GM23248 (cell line): ENCODE measurements at places on chromosomes 12 and 14. TPM values are rescaled to one million over a fixed set of nuclear protein-coding genes. Genes with fewer than 3 reads are reported as not detected.

The FAM222A gene
- 0.89 and 0.97 TPM in 2 replicates for total RNA-seq

The GPR162 gene
- total RNA-seq, result 0.51 and 2.8 TPM in 2 replicates

The TAS2R9 gene
- not detected in 2 replicates for total RNA-seq

The C3AR1 gene
- total RNA-seq, result not detected in 2 replicates

The DIO2 gene
- 31.5 and 45.4 TPM in 2 replicates for total RNA-seq

The KLRC3 gene
- not detected in 2 replicates for total RNA-seq

The RPL10L gene
- not detected in 2 replicates for total RNA-seq

The SELPLG gene
- total RNA-seq, result 4.4 and 6.1 TPM in 2 replicates

The ACOT6 gene
- total RNA-seq, result not detected in 2 replicates

The LRRC43 gene
- total RNA-seq, result 6.4 TPM in 1 of 2 replicates, not detected in the other

DNA sequence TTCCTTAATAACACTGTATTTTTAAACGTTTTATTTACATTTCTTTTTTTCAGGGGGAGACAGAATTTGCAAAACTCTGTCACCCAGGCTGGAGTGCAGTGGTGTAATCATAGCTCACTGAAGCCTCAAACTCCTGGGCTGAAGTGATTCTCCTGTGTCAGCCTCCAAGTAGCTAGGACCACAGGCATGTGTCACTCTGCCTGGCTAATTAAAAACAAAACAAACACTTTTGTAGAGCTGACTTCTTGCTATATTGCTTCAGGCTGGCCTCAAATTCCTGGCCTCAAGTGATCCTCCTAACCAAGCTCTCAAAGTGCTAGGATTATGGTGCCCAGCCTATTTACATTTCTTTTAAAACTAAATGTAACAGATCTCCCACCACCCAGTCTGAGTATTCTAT, 12.7 kb downstream of the CPSF6 start:
- DNase-seq, result peak; percentile 51

GRCh38 chr12:24928131-24928530, 20.8 kb downstream of the BCAT1 start:
- no peak for DNase-seq

- DNase-seq, result no peak
Measured at GRCh38 chr14:24313913-24314312, 2.6 kb downstream of the LTB4R start.

- DNase-seq, result no peak
Measured at GRCh38 chr12:7557227-7557626, 53.6 kb upstream of the CD163 start.

GRCh38 chr14:22099942-22100763, 426.5 kb upstream of the OR4E1 start:
- peak; percentile 60 for DNase-seq

DNA sequence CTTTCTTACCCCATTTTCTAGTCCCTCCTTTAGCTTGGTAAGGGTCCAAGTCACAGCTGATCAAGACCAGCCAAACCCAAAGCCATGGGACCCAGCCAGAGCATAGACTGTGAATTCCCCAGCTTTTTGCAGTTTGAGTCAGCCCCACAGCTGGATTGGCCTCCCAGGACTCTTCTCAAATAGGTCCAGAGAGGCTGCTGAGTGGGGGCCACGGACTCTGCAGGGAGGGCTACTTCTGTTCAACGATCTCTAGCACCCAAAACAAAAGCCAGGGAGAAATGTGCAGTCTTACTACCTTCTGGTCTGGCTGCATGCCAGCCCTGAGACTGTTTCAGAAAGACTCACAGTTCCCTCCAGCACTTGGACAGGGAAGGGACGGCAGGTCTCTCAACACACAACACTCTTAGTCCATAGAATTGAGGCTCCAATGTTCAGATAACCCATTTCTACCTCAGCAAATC, 1.6 kb downstream of the VDR start:
- peak; percentile 87 for DNase-seq

GRCh38 chr14:100073576-100074430, 8.6 kb downstream of the EVL start:
- DNase-seq, result no peak

DNA sequence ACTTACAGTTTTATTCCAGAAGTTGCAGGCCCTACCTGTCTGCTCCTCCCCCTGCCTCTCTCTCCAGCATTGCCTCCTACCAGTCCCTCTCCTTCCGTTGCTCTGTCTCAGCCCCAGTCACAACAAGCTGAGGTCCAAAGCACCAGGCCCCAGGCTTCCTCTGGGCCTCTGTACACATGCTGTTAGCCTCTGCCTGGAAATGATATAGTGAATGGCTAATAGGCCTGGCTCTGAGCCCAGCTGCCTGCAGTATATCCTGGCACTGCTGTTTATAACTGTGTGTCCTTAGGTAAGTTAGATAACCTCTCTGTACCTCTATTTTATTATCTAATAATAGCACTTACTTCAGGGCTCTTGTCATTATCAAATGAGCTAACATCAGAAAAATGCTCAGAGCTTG, 114.9 kb upstream of the PWP1 start:
- DNase-seq, result peak; percentile 69

DNA sequence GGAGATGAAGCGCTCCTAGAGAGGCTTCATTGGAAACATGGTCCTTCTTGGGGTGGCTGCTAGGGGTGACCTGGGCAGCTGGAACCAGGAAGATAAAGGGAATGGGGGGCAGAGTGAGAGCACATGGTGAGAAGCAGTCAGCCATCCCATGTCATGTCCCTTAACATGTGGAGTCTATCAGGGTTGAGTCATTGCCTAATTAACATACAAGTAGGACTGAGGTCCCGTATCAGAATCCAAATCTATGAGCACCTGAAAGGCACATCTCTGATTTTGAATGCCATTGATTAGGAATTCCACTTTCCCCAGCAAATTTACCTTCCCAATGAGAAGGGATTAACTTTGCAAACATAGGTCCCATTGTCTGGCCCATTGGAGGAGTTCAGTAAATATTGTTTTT, 20.3 kb upstream of the PPP1R1A start:
- DNase-seq, result no peak

- no peak for DNase-seq
Measured at GRCh38 chr14:35783699-35784098, 25.4 kb downstream of the RALGAPA1 start.

DNA sequence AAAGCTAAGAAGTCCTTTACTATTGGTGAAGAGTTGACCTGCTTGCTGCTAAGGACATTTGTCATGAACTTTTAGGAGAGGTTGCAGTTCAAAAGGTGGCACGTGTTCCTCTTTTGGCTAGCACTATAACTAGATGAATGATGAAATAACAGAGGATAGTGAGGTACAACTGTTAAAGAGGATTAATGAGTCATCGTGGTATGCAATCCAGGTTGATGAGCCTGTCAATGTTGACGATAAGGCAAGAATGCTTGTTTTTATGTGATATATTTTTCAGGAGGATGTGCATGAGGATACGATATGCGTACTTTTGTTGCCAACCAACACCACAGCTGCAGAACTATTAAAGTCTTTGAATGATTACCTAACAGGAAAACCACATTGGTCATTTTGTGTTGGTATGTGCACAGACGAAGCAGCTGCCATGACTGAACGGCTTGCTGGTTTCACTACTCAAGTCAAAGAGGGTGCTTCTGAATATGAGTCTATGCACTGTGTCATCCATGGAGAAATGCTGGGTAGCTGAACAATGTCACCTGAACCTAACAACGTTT, 10.6 kb downstream of the CEP128 start:
- DNase-seq, result peak; percentile 92

GRCh38 chr12:124332058-124332672, 37.3 kb downstream of the RFLNA start:
- DNase-seq, result no peak

DNA sequence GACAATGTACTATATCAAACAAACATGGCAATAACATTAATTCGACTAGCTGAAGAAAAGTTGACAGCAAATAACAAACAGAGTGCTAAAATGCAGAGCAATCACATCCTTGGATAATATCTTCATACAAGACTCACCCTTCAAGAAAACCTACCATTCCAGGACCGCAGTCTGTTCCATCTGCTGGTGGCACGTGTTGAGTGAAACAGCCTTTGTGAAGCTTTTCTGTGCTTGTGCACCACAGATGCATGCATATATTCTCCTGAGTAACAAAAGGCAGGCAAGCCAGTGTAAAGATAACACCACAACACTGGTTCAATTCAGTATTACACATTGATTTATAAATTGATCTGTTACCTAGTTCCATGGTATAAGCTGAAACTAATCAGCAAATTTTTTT, 89.3 kb downstream of the ADAMTS20 start:
- DNase-seq, result no peak

DNA sequence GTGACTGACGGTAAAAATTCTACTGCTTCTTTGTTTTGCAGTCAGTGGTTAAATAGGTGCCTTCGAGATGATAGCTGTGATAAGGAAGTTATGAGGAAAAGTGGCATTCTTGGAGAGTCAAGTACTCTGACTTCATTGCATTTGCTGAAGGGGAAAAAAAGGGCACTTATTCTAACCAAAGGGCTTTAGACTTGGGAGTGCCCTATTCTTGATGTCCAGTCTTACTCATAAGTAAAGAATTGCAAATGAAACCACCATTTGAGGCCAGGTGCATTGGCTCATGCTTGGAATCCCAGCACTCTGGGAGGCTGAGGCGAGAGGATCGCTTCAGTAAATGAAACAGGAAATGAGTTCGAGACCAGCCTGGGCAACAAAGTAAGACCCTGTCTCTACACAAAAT, 40.3 kb downstream of the BRAP start:
- DNase-seq, result no peak

- DNase-seq, result no peak
Measured at GRCh38 chr14:95382747-95383146, 63.0 kb upstream of the CLMN start.

DNA sequence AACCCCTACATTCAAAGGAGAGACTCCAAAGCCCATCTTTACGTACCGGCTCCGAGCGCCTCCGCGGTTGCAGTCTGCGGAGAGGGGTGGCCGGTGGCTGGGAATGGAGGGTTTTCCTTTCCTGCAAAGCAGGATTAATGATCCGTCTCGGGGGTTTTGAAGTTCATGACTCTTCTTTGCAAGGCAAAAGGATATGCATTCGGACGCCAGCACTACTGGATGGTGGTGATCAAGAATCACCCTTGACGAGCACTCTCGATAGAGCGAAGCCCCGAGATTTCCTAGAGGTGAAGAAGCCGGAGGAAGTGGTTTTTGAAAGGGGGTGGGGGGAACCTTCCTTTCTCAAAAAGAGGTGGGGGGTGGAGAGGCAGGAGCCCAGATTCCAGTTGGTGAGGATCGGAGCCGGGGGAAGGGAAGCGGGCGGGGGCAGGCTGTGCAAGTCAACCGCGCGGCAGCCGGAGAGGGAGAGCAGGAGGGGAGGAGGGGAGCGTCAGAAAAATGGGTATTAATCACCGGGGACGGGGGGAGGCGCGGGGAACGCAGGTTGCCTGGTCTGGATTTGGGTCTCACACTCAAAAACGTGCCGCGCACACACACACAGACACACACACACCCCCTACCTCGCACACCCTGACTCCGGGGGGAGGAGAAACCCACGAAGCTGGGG, at the start of gene GRIN2B:
Gene GRIN2B, minus strand, starts transcription at position 307 of the 667 bp plus-strand sequence. CDS start 115,394 bp downstream, outside the sequence.
- no peak for DNase-seq

GRCh38 chr12:46664761-46665287, 161.0 kb downstream of the SLC38A4 start:
- DNase-seq, result peak; percentile 93

- DNase-seq, result peak; percentile 13
Measured at GRCh38 chr14:90060965-90061684, 669 bp upstream of the KCNK13 start.

GRCh38 chr14:58914279-58914855, 274.1 kb upstream of the DAAM1 start:
- no peak for DNase-seq

- peak; percentile 25 for DNase-seq
Measured at GRCh38 chr14:69260861-69261564, 1.1 kb downstream of the GALNT16 start.

- no peak for DNase-seq
Measured at GRCh38 chr12:59118356-59118755, 198.1 kb upstream of the LRIG3 start.

- DNase-seq, result no peak
Measured at GRCh38 chr14:47328376-47328775, 347.0 kb downstream of the MDGA2 start.

GRCh38 chr14:104100171-104101085, 14.9 kb downstream of the ASPG start:
- DNase-seq, result no peak

GRCh38 chr12:15972894-15973293, 61.8 kb downstream of the DERA start:
- DNase-seq, result no peak

DNA sequence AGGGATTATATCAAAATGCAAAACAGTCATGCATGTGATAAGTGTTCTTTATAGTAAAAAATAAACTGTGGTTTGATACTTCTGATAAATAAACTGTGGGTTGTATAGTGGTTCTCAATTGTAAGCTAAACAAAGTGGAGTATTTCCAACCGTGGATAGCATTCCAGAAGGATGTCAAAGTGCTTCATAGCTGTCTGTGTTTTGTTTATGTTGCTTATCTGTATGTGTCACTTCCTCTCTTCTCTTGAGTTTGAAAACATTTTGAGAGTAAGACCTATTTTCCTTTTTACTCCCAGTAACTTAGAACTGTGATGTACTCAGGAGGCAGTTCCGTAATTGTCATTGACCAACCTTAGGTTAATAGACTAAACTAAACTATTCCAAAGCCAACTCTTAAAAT, 415.8 kb downstream of the TMTC2 start:
- peak; percentile 3 for DNase-seq

- no peak for DNase-seq
Measured at GRCh38 chr14:101087614-101088394, 184.3 kb upstream of the RTL1 start.

DNA sequence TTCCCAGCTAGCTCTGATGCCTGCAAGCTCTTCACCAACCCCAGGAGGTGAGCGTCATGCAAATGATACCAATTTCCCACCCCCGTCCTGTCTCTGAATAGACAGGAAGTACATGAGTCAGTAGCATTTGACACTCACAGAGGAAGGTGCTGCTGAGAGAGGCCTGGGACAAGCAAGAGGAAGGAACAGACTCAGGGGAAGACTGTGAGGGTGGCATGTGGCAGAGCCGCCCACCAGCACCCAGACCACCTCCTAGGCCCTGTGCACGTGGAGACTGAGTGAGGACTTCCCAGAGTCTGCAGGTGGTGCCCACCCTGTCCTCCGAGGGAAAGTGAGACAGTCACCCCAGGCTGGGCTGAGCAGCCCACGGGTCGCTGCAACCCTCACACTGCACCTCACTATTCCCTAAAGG, 199.5 kb upstream of the SFSWAP start:
- peak; percentile 70 for DNase-seq
